ENCODE measurements at places on chromosomes 2 and 18. TPM values are rescaled to one million over a fixed set of nuclear protein-coding genes. Genes with fewer than 3 reads are reported as not detected.

DNA sequence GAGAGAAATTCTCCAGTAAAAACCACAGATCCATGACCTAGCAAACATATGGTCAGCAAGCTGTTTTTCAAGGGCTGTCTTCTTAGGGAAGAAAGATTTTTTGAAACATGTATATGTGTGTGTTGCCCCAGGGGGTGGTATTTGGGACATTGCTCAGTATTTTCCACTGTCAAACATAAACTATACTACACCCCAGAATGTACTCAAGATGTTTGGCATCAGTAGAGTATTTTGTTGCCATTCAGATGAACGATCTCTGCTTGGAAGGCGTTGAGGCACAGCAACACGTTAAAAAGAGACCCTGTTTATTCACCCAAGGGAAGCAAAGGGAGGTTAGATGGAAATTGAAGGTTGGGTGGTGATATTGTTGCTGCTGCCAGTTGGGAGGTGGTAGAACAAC lies 30.0 kb downstream of the EEF1B2 start:
- DNase-seq: no peak

- no peak for DNase-seq
These were observed 71.3 kb upstream of the NRXN1 start for GRCh38 chr2:51103205-51103604.

- no peak for DNase-seq
These were observed 258.0 kb downstream of the DPP10 start for GRCh38 chr2:114700440-114700839.

GRCh38 chr2:65960953-65961352 lies 474.0 kb upstream of the MEIS1 start:
- DNase-seq: no peak

GRCh38 chr2:24515335-24515734 lies 24.3 kb downstream of the NCOA1 start:
- DNase-seq: no peak

DNA sequence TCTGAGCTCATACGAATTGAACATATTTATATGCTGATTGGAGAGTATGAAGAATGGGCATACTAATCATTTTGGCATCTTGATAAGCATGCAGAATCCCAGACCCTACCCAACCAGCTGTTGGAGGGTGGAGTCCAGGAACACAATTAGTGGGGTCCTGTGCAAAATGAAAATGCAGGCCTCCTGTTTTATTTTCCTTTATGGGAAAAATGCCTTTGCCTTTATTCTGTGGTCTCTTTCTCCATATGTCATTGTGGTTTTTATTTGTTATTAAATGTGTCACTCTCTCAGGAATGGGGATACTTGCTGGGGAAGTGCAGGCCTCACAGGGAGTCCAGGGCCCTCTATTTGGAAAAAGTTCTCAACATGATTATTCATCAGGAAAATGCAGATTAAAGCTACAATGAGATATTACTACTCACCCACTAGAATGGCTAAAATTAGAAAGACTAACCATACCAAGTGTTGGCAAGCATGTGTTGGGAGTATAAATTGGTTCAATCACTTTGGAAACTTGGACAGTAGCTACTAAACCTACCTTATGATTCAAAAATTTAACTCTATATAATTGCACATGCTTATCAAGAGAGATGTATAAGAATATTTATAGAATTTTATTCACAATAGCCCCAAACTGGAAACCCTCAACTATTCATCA lies 223.1 kb upstream of the FBXO11 start:
- DNase-seq: no peak

- DNase-seq: no peak
These were observed 278.4 kb upstream of the CCDC68 start for GRCh38 chr18:55237660-55238059.

DNA sequence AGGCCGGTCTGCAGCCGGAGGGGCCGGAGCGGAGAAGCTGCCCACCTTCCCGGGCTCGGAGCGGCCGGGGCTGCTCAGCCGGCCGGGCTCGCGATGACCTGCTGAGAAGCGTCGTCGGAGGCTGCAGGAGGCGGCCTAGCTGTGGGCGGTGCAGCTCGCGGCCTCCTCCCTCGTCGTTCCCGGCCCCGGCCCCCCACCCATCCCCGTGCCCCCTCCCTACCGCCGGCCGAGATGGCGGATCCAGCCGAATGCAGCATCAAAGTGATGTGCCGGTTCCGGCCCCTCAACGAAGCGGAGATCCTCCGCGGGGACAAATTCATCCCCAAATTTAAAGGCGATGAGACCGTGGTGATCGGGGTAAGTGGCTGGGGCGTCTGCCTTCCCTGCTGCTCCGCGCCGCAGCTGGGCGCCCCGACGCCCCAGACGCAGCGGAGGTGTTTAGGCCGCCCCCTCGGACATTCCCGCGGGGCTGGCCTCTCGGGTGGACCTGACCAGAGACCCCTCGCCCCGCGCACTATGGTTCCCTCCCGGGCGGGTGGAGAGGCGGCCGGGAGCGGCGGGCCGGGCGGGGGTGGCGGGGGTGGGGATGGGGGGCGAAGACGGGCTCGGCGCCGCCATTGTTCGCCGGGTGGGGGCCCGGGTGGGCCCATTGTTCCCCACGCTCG lies 492 bp downstream of the KIF5C start:
- no peak for DNase-seq

GRCh38 chr2:207423886-207424285 lies 105.9 kb upstream of the CREB1 start:
- no peak for DNase-seq

GRCh38 chr2:128643221-128644065 lies 324.8 kb upstream of the HS6ST1 start:
- DNase-seq: no peak

- no peak for DNase-seq
These were observed 46.8 kb downstream of the SH3BP4 start for GRCh38 chr2:234998404-234999211.

DNA sequence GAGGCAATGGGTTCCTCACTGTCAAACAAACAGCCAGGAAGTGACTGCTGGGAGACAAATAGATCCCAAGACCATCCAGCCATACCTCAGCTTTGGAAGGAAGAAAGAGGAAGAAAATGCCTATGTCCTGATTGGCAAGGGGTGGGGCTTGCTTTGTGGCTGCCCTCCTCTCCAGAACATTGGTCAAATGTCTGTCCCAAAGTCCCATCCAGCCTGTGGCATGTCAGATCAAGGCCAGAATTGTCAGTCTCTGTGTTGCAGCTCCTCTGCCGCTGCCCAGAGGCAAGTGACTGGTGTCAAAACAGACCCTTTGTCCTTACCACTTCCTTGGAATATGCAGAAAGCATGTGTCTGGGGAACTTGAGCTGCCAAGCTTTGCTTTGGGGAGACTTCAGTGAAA lies 63.0 kb upstream of the SMAD2 start:
- DNase-seq: no peak

DNA sequence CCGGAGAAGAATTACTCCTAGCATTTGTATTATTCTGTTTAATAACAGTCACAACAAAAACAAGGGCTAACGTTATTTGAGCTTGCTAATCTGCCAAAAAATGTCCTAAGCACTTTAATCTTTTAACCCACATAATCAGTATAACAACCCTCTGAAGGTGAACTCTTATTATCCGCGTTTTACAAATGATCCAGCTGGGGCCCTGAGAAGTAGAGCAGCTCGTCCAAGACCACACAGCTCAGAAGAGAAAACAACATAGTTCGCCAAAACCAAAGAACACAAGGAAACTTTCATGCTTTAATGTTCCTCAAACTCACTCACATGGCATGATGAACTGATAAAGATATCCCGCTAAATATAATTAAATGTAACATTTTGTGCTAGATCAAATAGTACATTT lies 159.7 kb upstream of the ZNF236 start:
- no peak for DNase-seq

Gene GPR55
- not detected for total RNA-seq

Gene TUBA4A
- total RNA-seq: 14.0 TPM

Gene B4GALT6
- 12.2 TPM for total RNA-seq

Gene CTLA4
- total RNA-seq: not detected

Gene GGCX
- total RNA-seq: 68.9 TPM

Gene CREG2
- 0.81 TPM for total RNA-seq
